Aorta (tissue), 5 donors: ENCODE measurements at places on chromosomes 11 and 22.

DNA sequence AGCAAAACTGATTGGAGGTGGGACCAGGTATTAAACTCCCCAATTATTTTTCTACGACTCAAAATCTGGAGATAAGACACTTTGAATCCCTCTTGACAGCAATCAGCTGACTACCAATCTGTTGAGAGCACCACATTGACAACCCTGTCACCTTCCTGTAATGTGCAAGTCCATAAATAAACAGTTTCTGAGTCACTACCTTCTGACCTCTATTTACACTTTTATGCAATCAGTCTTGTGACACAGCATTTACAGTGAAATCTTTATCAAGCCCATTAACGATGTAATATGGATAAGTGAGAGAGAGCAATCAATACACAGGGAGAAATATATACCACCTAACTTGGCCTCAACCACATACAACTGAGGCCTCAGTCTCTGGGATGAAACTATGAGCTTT, 283.7 kb upstream of the ANO5 start:
- no peak for DNase-seq

GRCh38 chr11:69574608-69575255, 66.2 kb upstream of the CCND1 start:
- no peak for DNase-seq

- no peak for DNase-seq
Measured at GRCh38 chr11:119709638-119710346, 19.2 kb downstream of the NECTIN1 start.

DNA sequence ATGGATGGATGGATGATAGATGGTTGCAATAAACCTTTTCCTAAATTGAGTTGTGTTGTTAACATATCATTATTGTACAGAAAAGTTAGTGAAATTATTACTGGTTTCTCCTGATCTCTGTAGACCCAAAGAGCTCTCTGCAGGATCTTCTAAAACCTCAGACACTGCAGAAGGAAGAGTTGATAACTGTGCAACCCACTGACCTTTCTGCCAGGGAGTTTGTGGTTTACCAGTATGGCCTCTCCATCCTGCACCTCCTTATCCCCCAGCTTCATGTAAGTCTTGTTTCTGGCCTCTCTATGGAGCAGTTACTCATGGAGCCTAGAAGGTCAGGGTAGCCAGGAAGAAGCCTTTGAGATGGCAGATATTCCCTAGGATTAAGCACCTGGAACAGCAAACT, 45.6 kb downstream of the BTG4 start:
- DNase-seq, result no peak

- no peak for DNase-seq
Measured at GRCh38 chr11:858762-859339, 16.2 kb downstream of the TSPAN4 start.

DNA sequence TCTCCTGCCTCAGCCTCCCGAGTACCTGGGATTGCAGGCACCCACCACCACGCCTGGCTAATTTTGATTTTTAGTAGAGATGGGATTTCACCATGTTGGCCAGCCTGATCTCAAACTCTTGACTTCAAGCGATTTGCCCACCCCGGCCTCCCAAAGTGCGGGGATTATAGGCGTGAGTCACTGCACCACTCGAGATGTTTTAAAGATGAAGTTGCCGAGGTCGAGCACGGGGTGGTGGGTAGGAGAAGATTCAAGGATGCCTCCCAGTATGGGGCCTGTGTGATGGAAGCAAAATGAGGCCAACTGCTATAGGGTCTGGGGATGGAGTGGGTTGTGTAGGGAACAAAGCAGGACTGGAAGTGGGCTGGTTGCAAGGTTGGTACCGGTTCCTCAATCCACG, 245.2 kb downstream of the MN1 start:
- DNase-seq, result no peak
